CD4-positive, alpha-beta T cell (primary cell): ENCODE measurements at places on chromosomes 11 and 22. TPM values are rescaled to one million over a fixed set of nuclear protein-coding genes. Genes with fewer than 3 reads are reported as not detected.

DNA sequence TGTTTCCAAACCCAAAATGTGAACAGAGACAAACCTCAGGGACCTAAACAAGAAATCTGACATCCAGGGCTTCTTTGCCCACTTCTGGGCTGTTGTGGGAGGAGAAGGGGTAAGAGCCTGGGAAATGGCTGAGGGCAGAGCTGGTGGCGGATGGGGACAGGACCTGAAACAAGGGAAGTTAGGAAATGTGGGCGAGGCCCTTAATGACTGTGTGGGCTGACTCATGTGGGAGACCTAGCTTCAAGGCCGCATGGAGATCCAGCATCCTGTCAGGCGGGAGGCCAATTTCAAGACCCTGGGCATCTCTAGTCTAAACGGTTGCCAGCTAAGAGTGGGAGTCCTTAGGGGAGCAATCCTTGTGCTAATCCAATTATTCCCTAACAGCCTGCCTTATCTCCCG, 2.1 kb upstream of the OAF start:
- DNase-seq = no peak

- no peak for DNase-seq
These were observed 36.6 kb downstream of the GAS2 start for GRCh38 chr11:22703040-22703439.

Gene CATSPERZ
- not detected for total RNA-seq

Gene CCDC117
- 14.2 TPM for total RNA-seq

DNA sequence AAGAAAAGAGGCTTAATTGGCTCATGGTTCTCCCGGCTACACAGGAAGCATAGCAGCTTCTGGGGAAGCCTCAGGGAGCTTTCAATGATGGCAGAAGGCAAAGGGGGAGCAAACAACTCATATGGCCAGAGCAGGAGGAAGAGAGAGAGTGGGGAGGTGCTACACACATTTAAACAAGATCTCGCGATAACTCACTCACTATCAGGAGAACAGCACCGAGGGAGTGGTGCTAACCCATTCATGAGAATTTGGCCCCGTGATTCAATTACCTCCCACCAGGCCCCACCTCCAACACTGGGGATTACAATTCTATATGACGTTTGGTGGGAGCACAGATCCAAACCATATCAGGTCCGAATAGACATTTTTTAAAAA, 41.7 kb upstream of the APLNR start:
- no peak for DNase-seq

DNA sequence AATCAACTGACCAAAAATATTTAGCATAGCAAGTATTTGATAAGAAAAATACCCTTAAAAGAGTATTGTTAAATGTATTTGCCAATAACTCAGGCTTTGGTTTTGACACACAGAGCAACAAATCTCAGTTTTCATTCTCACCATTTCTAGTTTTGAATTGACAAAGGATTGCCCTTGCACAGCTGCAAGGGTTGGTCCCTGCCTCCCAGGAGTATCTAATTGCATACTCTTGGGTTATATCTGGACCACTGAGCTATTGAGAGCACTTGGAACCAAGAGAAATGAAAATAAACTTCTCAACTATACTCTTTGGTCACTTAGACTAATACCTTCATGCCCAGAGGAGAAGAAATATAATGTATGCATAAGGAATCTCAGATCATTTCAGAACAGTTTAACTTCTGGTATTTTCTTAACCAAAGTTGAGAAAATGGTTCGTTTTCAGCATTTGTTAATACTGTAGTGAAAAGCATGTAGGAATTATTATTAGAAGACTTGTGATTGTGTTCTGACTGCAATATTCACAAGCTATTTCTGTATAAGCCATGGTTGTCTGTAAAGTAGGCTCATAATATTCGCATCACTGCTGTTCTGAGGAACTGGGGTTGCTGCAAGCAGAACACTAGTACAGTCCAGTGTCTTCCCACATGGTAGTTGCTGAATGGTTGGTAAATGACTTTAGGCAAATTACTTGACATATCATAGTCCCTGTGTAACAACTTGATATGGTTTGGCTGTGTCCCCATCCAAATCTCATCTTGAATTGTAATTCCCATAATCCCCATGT, 7.9 kb downstream of the C2CD3 start:
- DNase-seq = no peak

Gene RRP7A
- total RNA-seq = 48.3 TPM

DNA sequence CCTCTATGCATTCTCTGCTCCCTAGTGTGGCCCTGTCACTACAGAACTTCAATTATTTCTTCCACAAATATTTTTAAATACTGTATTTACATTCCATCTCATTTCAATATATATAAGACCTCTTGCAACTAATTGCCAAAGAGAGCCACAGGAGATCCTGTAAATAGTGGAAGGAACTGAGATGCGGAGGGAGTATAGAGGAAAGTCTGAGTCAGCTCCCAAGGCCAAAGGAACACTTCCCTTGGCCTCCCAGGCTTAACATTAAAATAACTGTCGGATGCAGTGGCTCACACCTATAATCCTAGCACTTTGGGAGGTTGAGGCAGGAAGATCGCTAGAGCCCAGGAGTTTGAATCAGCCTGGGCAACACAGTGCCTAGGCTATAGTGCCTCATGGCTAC, 31.2 kb downstream of the RBFOX2 start:
- no peak for DNase-seq

Gene GAL3ST3
- not detected for total RNA-seq

DNA sequence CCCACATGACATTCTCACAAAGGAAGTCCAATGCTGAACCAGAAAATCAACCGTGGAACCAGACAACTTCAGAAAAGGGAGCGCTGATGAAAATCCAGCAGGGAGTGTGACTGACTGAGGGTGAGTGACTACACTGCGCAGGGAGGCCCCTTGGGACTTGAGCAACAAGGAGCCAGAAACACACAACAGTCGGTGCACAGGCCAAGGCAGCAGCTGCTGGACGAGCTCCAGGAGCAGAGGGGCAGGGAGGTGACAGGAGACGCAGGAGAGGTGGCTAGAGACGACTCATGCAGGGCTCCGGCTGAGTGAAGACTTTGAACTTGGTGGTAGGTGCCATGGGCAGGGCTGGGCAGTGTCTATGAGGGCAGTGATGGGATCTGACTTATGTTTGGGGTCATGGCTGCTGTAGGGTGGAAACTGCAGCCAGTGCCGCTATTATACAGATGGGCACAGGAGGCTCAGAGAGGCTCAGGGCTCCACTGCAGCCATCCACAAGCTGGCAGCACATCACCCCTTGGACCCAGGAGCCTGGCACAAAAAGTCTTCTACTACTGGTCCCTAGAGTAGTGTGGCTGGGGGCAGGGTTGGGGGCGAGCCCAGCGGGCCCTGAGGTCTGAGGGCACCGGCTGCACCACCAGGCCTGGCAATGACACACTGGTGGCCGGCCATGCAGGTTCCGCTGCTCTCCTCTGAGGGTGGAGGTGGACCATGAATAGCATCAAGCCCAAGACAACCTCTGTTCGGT, 10.3 kb upstream of the FADD start:
- no peak for DNase-seq
